ENCODE measurements at places on chromosomes 11 and 22. TPM values are rescaled to one million over a fixed set of nuclear protein-coding genes. Genes with fewer than 3 reads are reported as not detected.

DNA sequence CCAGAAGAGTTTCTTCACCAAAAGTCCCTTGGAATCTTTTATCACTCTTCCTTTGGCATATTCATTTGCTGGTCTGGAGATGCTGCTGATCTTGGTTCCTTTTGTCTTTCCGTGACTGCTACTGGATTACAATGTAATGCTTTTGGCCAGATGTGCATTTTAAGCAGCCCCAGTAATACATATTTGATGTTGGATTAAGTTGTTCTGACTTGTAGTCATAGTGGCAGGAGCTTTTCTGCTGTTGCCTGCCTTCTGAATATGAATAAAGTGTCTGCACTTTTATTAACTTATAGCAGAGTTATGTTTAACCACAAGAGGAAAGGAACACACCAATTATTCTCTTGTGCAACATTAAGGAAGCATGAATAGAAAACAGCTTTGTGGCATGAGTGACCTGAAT is 360.0 kb upstream of the DDI1 start:
- H3K36me3 ChIP-seq, result no peaks in the 10 kb centered on the region
- no peak overlapping the region for H3K27ac ChIP-seq
- peaks cover 4% of the 10 kb centered on the region for H3K4me1 ChIP-seq
- no peak for DNase-seq
- H3K27me3 ChIP-seq, result no peaks in the 10 kb centered on the region
- H3K4me3 ChIP-seq, result no peak overlapping the region

GRCh38 chr11:133506023-133506422 is 26.3 kb downstream of the OPCML start:
- H3K27me3 ChIP-seq, result peaks cover 30% of the 10 kb centered on the region
- H3K27ac ChIP-seq, result no peak overlapping the region
- no peaks in the 10 kb centered on the region for H3K36me3 ChIP-seq
- H3K4me1 ChIP-seq, result peaks cover 11% of the 10 kb centered on the region

DNA sequence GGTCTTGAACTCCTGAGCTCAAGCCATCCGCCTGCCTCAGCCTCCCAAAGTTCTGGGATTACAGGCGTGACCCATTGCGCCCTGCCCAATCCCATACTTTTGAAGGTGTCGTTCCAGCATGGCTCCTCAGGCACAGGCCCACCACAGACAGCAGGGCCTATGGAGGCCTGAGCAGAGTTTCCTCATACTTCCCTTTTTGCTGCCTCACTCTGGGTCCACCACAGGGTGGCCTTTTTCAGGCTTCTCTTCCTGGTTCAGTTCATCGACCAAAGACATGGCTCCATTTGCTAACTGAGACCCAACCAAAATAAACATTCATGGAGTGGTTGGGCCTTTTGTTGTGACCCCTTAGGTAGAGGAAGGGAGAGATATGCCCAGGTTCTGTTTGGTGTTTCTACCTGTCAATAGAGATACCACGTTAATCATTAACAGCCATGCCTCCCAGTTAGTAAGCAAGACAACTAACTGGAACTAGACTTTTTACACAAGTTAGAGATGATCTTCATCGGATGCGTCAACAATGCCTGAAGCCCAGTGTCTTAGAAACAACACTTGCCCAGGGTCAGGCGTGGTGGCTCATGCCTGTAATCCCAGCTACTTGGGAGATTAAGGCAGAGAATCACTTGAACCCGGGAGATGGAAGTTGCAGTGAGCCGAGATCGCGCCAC is 35.1 kb downstream of the TRIOBP start:
- H3K36me3 ChIP-seq, result no peaks in the 10 kb centered on the region
- H3K27ac ChIP-seq, result peak overlapping the region; percentile 43
- H3K27me3 ChIP-seq, result no peaks in the 10 kb centered on the region
- DNase-seq, result no peak
- no peak overlapping the region for H3K4me3 ChIP-seq

DNA sequence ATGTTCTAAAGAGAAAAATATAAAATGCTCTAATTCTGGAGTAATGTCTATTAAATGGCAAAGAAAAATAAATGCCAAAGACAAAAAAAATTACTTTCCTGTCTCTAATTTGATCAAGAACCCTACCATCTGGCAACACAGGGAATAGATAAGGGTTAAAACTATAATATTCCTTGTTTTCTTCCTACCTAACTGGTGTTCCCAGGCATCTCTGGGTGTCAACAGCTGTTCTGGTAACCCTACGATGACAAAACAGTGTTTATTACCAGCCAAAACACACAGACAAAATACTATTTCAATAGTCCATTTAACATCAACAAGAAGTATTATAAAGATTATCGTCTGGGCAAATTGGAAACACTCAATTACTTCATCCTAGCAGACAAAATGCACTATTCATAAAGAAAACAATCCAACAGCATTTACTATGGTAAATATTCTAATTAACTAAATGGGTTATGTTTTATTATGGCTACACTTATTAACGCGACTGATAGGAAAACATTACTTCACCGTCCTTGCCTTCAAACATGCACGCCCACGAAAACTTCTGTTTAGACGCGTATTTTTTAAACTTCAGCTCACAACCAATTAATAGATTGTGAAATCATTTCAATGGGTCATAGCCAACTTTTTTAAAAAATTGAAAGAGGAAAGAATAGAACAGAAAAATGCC is 50.6 kb downstream of the LGR4 start:
- no peak for DNase-seq
- H3K36me3 ChIP-seq, result no peaks in the 10 kb centered on the region
- H3K27ac ChIP-seq, result no peak overlapping the region
- H3K27me3 ChIP-seq, result no peaks in the 10 kb centered on the region
- H3K4me1 ChIP-seq, result peaks cover 33% of the 10 kb centered on the region

GRCh38 chr11:103407641-103408040 is 298.4 kb downstream of the DYNC2H1 start:
- H3K4me3 ChIP-seq, result no peak overlapping the region
- H3K4me1 ChIP-seq, result peaks cover 5% of the 10 kb centered on the region
- H3K27ac ChIP-seq, result no peak overlapping the region
- no peaks in the 10 kb centered on the region for H3K36me3 ChIP-seq

- no peak for DNase-seq
- no peak overlapping the region for H3K4me3 ChIP-seq
- no peaks in the 10 kb centered on the region for H3K36me3 ChIP-seq
These were observed 12.2 kb downstream of the USP2 start for GRCh38 chr11:119369132-119369925.

- H3K4me3 ChIP-seq, result no peak overlapping the region
- peaks cover 2% of the 10 kb centered on the region for H3K27me3 ChIP-seq
- H3K4me1 ChIP-seq, result no peaks in the 10 kb centered on the region
- no peak overlapping the region for H3K27ac ChIP-seq
- DNase-seq, result no peak
These were observed 55.3 kb downstream of the BBOX1 start for GRCh38 chr11:27095887-27096286.

DNA sequence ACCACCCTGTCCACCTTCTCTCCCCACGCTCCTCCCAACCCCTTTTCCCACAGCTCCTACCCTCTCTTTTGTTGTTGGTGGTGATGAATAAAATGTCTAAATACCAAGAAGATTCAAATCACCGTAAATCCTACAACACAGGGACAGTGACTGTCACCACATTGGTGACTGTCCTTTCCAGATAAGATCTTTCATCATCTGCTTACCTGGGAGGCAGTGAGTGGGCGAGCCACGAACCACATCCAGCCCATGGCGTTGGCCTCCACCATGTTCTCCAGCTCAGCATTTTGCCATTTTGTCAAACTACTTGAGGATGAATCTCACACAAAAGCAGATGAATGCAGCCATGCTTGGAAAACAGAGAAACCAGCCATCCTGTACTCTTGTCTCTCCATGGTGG is 6.7 kb upstream of the CYTH4 start:
- H3K27me3 ChIP-seq, result peaks cover 30% of the 10 kb centered on the region
- no peaks in the 10 kb centered on the region for H3K36me3 ChIP-seq
- H3K4me1 ChIP-seq, result no peaks in the 10 kb centered on the region
- no peak overlapping the region for H3K4me3 ChIP-seq
- DNase-seq, result no peak
- H3K27ac ChIP-seq, result no peak overlapping the region

GRCh38 chr22:35733791-35734516 is 16.3 kb downstream of the APOL5 start:
- no peak for DNase-seq
- peaks cover 9% of the 10 kb centered on the region for H3K27me3 ChIP-seq
- H3K36me3 ChIP-seq, result peaks cover 30% of the 10 kb centered on the region
- no peak overlapping the region for H3K4me3 ChIP-seq

- H3K4me3 ChIP-seq, result no peak overlapping the region
- no peaks in the 10 kb centered on the region for H3K36me3 ChIP-seq
- DNase-seq, result peak; percentile 53
- peak overlapping the region; percentile 71 for H3K27ac ChIP-seq
These were observed 297.1 kb downstream of the ETS1 start for GRCh38 chr11:128290106-128290840.

DNA sequence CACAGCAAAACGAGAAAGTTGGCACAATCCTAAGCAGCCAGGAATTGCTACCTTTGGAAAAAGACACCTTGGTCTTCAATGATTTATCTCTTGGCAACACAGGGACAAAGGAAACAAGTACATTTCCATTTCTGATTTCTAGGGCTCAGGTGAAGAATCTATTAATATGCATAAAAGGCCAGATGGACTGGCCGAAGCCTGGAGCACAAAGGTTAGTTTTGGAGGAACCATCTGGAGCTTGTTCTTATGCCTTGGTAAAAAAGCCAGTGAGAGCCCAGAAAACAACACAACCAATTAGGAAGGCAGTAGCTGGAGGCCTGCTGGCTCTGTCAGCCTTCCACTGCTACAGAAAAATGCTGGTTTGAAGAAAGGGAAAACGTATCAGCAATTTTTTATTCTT is 713.5 kb upstream of the API5 start:
- peaks cover 3% of the 10 kb centered on the region for H3K4me1 ChIP-seq
- H3K27ac ChIP-seq, result no peak overlapping the region
- no peak overlapping the region for H3K4me3 ChIP-seq
- no peaks in the 10 kb centered on the region for H3K36me3 ChIP-seq
- no peaks in the 10 kb centered on the region for H3K27me3 ChIP-seq
- DNase-seq, result no peak

DNA sequence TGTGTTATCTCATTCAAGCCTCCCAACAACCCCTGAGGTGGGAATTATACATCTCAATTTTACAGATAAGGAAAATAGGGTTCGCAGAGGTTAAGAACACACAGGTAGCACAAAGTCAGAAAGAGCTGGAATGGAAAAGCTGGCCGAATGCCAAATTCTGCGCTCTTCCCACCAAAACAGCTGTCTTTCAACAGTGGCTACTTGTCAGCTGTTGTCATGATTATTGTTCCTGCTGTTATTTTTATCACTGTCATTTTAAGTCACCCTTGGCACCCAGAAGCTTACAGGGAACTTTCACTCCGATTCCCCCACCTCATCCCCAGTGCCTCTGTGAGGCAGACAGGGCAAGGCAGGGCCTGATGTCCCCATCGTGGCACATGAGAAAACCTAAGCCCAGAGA is 74.5 kb upstream of the CSNK2A3 start:
- DNase-seq, result no peak
- no peak overlapping the region for H3K4me3 ChIP-seq
- H3K27ac ChIP-seq, result no peak overlapping the region

DNA sequence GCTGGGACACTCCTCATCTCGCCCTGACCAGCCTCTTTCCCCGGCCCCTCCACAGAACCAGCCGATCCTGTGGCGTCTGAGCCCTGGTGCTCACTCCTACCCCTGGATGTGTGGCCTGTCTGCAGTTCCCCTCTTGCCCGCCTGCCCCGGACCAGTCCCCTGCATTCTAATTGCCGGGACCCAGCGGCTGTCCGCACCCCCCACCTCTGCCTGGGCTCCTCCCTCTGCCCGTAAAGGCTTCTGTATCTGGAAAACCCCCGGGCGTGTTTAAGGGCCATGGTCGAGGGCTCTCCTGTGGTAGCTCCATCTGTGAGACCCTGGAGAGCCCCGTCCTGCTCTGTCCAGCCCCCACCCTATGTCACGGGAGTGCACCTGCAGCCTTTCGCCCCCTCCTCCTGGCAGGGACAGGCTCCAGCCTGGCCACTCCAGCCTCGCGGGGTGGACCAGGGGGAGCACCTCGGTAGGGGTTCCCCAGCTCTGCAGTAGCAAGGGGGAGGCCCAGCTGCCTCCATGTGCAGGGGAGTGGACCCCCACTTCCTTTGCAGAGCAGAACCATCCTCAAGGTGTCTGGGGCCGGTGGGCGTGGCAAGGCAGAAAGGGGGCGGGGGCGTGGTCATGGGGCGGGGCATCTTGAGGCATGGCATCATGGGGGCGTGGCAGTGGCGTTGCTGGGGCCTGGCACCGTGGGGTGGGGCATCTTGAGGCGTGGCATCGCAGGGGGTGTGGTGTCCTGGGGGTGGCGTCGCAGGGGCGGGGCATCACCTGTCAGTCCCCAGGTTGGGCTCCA is 430.4 kb downstream of the TBC1D22A start:
- H3K4me1 ChIP-seq, result no peaks in the 10 kb centered on the region
- no peaks in the 10 kb centered on the region for H3K27me3 ChIP-seq
- H3K4me3 ChIP-seq, result no peak overlapping the region
- peak; percentile 35 for DNase-seq

- peaks cover 3% of the 10 kb centered on the region for H3K36me3 ChIP-seq
- no peak overlapping the region for H3K4me3 ChIP-seq
- H3K4me1 ChIP-seq, result peaks cover 4% of the 10 kb centered on the region
- no peak for DNase-seq
- no peaks in the 10 kb centered on the region for H3K27me3 ChIP-seq
- no peak overlapping the region for H3K27ac ChIP-seq
These were observed 64.9 kb downstream of the NECTIN1 start for GRCh38 chr11:119664063-119664572.

DNA sequence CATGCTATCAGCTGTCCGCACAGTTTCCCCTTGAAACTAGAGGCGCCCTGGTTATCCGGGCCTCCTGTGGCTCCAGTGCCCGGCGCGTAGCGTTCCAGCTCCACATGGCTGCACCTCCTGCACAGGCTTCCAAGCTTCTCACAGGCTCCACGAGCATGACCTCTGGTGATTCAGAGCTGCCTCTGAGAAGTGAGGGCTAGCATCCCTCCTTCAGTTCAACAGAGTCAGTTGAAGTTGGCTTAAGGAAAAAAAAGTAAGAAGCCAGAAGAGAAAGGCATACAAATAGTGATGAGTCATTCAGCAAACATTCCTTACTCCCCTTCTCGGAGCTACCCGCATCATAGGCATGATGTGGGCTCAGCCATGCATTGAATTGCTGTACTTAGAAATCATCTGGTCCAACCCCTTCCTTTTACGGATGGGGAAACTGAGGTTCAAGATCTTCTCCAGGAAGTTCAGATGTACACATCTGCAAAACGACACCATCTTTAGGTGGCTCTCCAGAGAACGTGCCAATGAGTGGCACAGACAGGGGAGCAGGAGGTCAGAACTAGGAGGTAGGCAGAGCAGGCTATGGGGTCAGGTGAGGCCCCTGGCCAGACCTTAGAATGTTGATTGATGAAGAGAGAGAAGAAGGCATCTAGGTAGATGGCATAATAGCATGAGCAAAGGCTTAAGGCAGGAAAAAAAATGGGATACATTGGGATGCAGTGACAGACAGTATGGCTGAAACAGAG is 216.3 kb upstream of the TBCEL start:
- no peak overlapping the region for H3K27ac ChIP-seq
- H3K27me3 ChIP-seq, result peaks cover 17% of the 10 kb centered on the region
- H3K36me3 ChIP-seq, result no peaks in the 10 kb centered on the region
- H3K4me1 ChIP-seq, result no peaks in the 10 kb centered on the region
- no peak overlapping the region for H3K4me3 ChIP-seq

SEC14L2 gene
- total RNA-seq, result 6.5 TPM

OR52I1 gene
- not detected for total RNA-seq

CD3D gene
- not detected for total RNA-seq

SRPRA gene
- total RNA-seq, result 85.7 TPM

MIAT gene
- 7.0 TPM for total RNA-seq

TRPM5 gene
- total RNA-seq, result 7.2 TPM

KCNJ11 gene
- total RNA-seq, result 3.0 TPM
